ENCODE measurements at places on chromosomes 2 and 18.

GRCh38 chr2:28726177-28726576 lies 25.5 kb upstream of the PPP1CB start:
- DNase-seq, result no peak

DNA sequence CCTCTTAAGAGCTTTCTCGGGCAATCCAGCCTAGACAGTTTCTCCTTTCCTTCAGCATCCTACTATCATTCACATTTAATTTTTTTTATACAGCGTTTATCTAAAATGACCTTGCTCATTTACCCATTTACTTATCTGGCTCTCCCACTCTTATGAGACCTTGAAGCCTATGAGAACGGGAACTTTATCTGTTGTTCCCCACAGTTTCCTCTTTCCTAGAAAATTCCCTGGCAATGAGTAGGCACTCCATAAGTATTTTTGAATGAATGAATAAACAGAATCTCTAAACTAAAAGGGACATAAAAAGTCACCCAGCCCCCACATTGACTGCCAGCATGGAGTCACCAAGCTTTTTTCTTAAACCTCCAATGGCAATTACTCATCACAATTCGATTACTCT lies 353.2 kb downstream of the METTL4 start:
- no peak for DNase-seq

- DNase-seq, result no peak
Measured at GRCh38 chr18:11740461-11740860, 51.4 kb downstream of the GNAL start.

GRCh38 chr2:200177971-200178911 lies 128.3 kb upstream of the SPATS2L start:
- no peak for DNase-seq

GRCh38 chr2:144215701-144216675 lies 303.9 kb downstream of the ZEB2 start:
- DNase-seq, result no peak

GRCh38 chr2:201414099-201415023 lies 36.9 kb downstream of the TRAK2 start:
- DNase-seq, result no peak
